ENCODE measurements at places on chromosomes 1 and 21.

GRCh38 chr1:101264697-101265096, 27.9 kb downstream of the S1PR1 start:
- no peak for DNase-seq

DNA sequence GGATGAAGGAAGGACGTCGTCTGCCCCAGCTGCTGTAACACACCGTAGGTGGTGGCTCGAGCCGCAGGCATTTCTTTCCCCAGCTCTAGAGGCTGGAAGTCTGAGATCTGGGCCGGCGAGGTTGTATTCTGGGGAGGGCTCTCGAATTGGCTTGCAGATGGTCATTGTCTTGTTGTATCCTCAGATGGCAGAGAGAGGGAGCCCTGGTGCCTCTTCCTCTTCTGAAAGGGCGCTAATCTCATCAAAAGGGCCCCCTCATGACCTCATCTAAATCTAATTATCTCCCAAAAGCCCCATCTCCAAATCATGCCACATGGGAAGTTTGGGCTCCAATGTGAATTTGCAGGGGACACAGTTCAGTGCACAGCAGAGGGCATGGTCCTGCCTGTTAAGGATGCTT, 109.0 kb downstream of the SIK1 start:
- DNase-seq, result no peak

DNA sequence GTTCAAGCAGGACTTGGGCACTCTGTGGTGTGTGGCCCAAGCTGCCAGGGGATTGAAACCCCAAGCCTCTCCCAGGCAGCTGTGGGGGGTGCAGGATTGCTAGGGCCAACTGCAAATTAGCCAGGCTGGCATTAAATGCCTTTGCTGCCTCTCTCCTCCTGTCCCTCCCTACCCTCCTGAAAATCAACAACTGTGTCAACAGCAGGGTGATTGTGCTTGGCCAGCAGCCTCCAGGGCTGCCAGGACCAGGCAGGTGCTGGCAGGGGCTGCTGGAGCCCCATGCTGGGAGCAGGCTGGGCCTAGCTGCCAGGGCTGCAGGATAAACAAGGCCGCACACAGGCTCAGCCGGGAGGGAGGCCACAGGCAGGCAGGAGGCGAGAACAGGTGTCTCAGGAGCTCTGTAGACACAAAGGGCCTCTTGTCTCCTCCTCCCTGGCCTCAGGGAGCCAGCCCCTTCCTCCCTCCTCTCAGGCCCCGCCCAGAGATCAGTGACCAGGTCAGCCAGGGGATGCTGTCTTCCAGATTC, 11.4 kb downstream of the SOX13 start:
- no peak for DNase-seq

GRCh38 chr1:115893545-115893944, 52.6 kb upstream of the NHLH2 start:
- DNase-seq, result no peak

GRCh38 chr1:110637475-110637874, 31.3 kb upstream of the KCNA2 start:
- no peak for DNase-seq

DNA sequence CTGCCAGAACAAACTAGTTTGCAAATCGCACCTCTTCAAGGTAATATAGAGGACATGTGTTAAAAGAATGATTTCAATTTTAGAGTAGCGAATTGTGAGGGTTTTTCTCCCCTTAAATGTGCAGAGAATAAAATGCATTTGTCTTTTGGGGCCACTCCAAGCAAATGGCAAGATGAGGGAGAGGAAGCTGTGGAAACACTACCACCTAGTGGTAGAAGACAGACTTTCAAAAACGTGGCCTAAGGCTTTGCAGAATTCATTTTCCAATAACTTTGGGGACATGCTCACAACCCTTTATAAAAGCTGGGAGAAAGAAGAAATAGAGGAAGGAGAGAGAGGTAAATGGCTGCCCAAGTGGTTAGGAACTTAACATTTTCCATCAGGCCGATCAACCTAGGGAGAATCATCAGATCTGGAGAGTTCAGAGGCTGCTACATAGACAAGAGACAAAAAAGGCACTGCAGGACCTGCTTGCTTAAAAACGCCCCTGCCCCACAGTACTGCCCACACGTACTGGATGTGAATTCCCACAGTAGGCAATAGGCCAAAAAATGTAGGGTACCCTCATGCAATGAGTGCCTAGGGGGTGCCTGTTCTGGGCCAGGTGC, 15.7 kb upstream of the RCAN1 start:
- no peak for DNase-seq

DNA sequence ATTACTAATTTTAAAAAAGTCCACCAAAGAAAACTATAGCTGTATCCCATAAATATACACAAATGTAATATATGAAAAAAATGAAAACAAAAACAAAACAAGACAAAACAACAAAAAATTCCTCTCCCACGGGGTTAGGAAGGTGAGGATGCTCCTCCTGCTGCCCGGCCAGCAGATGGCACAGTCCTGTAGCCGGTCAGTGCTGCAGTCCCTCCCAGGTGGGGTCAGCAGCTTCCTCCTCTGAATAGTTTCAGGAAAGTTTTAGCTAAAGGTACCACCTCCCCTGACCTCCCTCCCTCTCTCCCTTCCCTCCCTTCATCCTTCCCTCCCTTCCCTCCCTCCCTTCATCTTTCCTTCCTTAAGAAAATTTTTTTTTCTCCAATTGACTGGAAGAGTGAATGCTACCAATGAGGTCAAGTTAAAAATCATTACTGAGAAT, 67.8 kb upstream of the BCL10 start:
- DNase-seq, result no peak

- no peak for DNase-seq
Observed at GRCh38 chr21:38284216-38284615, 27.4 kb downstream of the KCNJ15 start.

DNA sequence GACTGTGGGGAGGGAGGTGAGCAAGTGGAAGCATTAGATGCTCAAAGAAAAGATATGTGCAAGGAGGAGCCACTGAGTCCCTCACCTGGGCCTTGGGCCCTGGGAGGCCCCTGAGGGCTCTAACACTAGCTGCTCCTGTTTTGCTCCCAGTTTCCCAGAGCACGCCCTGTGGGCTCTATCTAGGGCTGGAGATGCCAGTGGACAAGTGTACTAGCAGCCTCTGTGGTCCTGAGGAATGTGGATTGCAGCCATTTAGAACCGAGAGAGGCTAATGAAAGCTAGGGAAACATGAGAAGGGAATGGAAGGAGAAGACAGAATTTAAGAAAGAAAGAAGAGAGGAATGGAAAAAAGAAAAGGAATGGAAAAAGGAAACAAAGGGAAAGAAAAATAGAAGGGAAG, 10.0 kb upstream of the TBX15 start:
- DNase-seq, result no peak

DNA sequence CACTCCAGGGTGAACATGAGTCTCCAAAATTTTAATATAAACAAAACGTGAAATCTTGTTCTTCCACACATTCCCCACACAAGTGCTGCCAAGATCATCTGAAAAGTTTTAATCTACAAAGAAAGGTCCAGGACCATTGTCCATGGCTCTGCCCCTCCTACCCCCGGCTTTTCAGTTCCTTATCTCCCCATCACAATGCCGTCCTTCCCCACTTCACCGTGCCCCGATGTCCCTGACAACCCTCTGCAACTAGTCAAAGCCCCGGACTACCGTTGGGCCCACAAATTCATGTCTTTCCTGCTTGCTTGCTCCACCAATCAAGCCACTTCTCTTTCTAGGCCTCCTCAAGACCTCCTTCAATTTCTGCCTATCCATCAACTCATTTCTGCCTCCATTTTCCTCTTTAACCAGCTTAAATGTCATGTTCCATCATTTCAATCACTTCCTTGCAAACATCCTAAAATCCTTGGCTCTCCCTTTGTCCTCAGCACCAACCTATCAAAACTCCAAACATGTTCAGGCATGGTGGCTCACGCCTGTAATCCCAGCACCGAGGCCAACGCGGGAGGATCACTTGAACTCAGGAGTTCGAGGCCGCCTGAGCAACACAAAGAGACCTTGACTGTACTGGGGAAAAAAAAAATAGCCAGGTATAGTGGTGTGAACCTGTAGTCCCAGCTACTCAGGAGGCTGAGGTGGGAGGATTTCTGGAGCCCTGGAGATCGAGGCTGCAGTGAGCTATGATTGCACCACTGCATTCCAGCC, 14.0 kb upstream of the BMP8B start:
- DNase-seq, result no peak

DNA sequence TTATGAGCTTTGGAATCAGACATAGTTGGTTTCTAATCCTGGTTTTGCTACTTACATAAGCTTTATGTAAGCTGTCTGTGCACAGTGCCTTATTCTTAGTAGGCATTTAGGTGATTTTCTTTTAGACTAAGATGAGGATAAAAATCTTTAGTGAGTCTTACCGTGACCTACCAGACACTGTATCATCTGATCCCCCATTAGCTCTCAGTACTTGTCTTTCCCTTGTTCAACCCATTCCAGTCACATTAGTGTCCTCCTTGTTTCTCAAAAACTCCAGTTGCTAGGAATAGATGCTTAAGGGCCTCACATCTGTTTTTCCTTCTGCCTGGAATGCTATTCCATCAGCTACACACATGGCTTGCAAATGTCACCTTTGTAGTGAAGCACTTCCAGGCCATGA, 18.8 kb downstream of the PPP1R12B start:
- DNase-seq, result no peak

DNA sequence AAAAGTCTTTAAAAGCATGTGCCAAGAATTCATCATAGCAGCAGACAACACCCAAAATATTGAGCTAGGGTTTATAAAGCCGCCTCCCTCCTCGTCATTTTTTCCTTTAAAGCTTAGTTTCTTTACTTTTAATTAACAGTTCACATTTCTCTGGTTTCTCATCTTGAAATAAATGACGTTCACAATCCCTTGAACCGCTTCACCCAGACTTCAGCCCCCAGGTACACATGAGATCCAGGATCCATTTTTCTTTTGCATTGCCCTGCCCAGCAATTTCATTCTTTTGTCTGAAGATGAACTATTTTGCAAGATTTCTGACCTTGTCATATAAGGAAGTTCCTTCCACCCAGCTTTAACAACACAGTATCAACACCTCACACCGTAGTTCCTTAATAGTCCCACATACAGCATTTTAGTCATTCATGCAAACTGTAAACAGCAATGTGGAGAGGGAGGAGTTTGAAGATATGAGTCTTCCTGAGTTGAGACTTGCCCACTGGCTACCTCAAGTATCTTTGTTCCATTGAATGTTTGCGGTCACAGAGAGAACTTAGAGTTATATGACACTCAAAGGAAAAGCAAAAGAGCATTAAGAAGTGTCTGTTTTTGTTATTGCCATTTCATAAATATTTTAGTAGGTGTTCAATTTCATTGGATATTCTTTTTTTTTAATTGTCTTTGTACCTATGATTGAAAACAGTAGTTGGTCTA, 35.3 kb upstream of the CACYBP start:
- DNase-seq, result peak; percentile 42

- no peak for DNase-seq
Observed at GRCh38 chr1:94819945-94820746, at the start of gene SLC44A3. SLC44A3 (plus strand) TSS chr1:94820357; CDS start chr1:94820452, 95 bp downstream.

DNA sequence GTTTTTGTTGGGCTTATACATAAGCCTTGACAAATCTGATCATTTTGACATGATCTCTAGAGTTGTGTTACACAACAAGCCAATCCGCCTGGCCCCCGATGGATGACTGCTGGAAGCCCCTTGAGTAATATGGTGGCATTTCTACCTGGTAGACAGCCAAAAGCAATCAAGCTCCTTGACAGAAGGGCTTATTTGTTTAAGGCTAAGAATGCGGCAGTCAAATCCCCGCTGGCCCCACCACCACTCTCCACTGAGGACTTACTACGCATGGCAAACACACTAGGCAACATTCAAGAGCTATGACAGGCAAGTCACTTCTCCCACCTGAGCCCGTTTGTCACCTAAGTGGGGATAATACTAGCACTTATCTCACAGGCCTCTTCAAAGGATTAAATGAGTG, 33.4 kb upstream of the C1orf198 start:
- DNase-seq, result no peak

DNA sequence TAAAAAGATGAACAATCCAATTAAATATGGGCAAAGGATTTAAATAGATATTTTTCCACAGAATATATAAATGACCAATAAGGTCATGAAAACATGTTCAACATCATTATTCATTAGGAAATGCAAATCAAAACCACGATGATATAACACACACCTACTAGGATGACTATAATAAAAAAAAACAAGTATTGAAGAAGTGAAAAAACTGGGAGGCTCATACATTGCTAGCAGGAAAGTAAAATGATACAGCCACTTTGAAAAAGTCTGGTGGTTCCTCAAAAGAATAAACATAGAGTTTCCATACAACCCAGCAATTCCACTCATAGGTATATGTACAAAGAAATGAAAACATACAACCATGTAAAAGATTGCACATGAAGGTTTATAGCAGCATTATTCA, 75.7 kb upstream of the RAB4A start:
- no peak for DNase-seq

- DNase-seq, result no peak
Observed at GRCh38 chr1:12408662-12409061, 178.8 kb downstream of the VPS13D start.

DNA sequence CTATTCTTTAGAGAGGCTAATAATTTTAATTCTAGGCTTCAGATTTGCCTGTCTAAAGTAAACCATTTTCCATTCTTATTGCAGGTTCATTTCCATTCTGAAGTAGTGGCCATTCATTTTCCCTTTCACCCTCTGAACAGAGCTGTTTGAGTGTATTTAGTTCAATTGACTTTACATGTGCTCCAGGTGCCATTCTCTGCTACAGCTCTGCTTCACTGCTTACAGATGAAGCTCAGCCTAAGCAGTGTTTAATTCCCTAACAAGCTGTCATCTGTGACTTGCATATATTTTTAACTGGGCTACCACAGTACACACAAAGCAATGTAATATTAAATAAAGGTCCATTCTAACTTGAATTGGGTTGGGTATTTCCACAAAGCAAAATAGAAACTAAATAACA, 1031.6 kb downstream of the KCNT2 start:
- DNase-seq, result no peak

DNA sequence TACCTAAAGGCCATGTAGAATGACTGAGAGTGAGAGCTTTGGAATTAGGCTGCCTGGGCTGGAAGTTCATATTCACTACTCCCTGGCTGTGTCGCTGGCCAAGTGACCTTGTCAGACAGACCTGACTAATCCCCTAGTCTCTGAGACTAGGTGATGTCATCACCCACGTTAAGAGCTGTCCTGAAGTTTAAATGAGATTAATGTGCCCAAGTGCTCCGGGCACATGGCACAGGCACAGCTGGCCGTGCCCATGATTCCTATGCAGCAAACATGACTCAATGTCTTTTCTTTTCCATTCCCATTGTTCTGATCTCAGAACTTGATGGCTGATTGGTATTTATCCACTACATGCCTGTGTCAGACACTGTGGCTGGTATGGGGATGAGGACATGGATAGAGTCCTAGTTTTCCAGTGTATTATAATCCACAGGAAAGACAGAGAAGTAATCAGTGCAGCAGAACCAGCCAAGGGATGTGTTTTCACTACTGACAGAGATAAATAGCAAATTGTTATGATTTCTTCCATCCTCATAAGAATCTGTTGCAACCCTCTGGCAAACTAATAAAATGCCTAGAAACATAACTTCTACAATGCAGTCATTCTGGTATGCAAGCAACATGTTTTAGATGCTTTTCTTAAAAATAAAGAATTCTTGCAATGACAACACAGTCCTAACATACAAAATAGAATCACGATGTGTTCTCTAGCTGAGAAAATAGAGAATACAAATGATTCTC, 180.9 kb downstream of the PCP4 start:
- DNase-seq, result no peak

- no peak for DNase-seq
Observed at GRCh38 chr1:221780175-221780574, 38.3 kb upstream of the DUSP10 start.

GRCh38 chr1:41672173-41672572, 187.7 kb upstream of the EDN2 start:
- DNase-seq, result no peak

GRCh38 chr1:23843644-23844043, 18.4 kb upstream of the HMGCL start:
- DNase-seq, result no peak

- no peak for DNase-seq
Observed at GRCh38 chr1:164937291-164937690, 378.3 kb downstream of the PBX1 start.
